CD4-positive, alpha-beta T cell treated with Interleukin-6 at 100 ng/mL for 8 hours (primary cell): ENCODE measurements at places on chromosomes 11 and 22.

GRCh38 chr22:44642096-44642644 lies 59.8 kb upstream of the PRR5 start:
- DNase-seq, result no peak

DNA sequence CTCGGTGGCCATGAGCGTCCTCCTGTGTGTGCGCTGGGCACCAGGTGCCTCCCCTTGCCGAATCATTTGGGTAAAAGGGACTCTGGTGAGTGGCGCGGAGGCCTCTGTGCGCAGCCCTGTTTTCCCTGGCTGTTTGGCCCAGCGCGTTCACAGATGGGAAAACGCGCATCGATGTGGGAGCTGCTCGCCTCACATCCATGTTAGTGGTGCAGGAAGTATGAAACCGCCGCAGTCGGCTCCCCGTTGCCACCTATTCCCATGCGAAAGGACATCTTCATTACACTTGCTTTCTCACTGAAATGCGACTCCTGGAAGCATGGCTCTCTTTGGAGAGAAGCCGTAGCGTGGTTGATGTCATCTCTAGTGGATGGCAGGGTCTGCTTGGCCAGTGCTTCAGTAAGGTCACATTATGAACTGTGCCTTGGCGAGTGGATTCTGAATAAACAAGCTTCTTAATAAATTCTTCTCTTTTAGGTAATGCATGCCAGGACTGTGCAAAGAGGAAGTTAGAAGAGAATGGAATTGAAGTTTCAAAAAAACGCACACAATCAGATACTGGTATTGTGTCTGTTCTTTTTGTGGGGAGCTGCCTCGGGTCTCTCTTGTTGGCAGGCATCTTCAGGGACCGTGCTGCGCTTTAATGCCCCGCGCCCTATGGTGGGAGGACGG lies 26.3 kb downstream of the FAM118A start:
- no peak for DNase-seq

DNA sequence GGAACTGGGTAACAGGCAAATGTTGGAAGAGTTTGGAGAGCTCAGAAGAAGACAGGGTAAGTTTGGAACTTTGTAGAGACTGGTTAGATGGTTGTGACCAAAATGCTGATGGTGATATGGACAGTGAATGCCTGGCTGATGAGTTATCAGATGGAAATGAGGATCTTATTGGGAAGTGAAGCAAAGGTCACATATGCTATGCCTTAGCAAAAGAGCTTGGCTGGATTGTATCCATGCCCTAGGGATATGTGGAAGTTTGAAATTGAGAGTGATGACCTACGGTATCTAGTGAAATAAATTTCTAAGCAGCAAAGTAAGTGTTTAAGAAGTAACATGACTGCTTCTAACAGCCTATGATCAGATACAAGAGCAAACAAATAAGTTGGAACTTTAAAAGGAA lies 17.8 kb downstream of the BBOX1 start:
- DNase-seq, result no peak

DNA sequence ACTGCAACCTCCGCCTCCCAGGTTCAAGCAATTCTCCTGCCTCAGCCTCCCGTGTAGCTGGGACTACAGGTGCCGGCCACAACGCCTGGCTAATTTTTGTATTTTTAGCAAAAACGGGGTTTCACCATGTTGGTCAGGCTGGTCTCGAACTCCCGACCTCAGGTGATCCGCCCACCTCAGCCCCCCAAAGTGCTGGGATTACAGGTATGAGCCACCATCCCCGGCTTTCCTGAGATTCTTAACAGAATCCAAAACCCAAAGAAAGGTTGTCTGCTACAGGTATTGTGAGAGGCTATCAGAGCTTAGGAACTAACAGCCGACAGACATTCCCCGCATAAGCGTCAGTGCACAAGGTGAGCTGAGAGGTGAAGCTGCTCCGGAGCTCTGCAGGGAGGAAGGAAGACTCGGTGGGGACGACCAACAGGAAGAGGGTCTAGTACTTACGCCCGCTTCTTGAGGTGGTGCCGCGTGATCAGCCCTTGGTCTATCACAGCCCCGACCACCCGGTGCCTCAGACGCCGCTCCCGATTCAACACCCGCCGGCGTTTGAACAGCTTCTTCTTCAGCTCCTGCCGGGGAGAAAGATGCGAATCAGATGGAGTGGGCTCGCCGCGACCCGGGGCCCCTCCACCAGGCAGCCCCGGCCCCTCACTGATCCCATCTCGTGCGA lies 470 bp downstream of the C11orf98 start:
- DNase-seq, result peak; percentile 52
